ENCODE measurements at places on chromosomes 2 and 18.

DNA sequence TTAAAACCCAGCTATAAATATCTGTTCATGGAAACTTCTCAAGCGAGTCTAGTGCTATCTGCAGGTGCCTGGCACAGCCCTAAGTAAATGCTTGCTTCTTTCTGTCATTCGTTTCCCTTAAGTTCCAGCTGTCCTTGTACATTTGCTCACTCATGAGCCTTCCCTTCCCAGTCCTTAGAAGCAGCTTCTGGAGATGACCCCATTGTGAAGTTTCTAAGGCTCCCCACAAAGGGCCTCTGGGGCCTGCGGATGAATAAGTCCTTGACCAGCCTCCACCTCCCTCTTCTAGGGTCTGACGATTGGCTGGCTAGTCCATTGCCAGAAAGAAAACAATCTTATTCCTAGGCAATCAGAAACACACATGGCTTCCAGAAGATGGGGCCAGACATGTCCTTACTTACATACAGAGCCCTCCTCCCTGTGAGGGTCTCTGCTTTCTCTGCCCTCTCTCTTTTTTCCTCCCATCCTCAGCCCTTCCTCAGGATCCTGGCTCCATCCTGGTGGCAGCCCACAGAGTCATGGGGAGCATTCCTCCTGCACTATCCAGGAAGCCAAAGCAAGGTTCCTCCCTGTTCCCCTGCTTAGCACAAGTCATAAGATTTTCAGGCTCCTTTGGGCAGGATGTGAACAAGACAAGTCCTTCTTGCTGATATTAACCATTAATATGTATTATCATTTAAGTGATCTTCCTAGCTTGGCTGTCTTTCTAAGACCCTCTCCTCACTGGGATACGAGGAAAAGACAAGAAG, 87.3 kb downstream of the TNFRSF11A start:
- DNase-seq = no peak

- no peak for DNase-seq
These were observed 274.3 kb upstream of the TRIB2 start for GRCh38 chr2:12442476-12442847.

GRCh38 chr18:70423988-70424387, 135.1 kb downstream of the SOCS6 start:
- DNase-seq = peak; percentile 35

GRCh38 chr2:16438613-16439321, 226.9 kb downstream of the CYRIA start:
- no peak for DNase-seq

DNA sequence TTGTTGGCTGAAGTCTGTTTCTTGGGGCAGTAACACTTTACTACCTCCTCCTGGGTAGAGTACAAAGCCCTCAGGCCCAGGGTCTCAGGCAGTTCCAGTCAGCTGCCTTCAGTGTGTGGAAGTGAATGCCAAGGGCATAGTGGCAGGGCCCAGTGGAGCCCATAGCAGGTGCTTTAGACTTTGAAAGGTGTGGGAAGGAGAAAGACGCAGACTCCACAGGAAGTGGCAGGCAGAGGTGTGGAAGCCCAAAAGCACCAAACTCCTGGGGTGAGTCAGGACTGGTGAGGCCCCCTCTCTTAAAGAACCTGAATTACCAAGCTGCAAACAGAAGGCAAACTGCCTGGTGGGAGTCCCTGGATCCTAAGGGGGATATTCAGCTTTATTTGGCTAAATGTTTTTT, 45.3 kb downstream of the ADAM23 start:
- no peak for DNase-seq

DNA sequence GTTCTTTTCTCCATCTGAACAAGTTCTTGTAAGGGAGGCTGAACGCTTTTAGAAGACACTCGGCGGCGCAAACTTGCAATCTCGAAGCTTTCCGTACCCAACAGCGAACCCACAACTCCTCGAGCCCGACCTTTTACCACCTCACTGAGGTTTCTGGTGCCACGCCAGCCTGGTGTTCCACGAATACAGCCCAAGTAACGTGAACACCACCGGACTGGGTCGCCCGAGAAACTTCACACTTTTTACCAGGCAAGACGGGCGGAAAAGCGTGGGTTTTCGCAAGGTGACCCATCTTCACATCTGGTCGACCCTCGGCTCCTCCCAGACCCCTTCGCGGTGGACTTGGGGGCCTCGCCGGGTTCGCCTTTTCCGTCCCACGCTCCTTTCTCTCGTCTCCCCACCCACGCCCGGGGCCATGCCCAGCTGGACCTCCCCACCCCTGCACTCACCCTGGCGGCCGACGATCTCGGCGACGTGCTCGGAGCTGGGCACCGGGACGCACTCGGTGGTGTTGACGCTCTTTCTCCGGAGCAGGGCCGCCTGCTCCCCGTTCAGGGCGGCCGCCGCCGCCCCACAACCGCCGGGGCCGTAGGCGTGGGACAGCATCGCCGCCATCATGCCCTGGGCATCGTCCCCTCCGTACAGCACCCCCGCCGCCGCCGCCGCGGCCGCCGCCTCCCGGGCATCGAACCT, 1.2 kb downstream of the MEX3C start:
- DNase-seq = peak; percentile 7

- no peak for DNase-seq
These were observed 556.3 kb downstream of the ARHGAP15 start for GRCh38 chr2:143685421-143686078.

GRCh38 chr2:169472249-169472648, 7.0 kb upstream of the BBS5 start:
- DNase-seq = no peak

DNA sequence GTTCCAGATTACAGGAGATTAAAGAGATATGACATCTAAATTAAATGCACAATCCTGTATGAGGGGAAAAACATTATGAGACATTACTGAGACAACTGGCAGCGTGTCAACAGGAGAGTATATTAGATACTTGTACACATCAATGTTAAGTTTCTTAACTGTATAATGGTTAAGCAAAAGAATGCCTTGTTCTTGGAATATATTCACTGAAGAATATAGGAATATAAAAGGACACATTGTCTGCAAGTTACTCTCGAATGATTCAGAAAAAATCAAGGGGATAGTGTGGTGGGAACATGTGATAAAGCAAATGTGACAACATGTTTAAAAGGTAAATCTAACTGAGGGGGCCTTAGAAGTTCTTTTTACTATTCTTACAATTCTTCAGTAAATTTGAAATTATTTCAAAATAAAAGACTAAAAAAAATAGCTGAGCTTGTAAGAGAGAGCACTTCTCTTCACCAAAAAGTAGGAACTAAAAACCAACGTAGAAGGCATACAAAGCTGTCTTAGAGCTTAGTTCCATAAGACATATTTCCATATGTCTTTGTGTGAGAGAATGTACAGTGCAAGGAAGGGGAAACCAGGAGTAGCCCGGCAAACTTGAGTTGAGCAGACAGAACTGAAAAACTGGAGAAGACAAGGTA, 7.5 kb downstream of the WDPCP start:
- no peak for DNase-seq
